ENCODE measurements at places on chromosomes 2 and 18.
A peak's percentile ranks its signal among the peaks of the same experiment; 100 is the strongest.

- no peak for DNase-seq
Observed at GRCh38 chr2:176079285-176079830, 4.4 kb downstream of the EVX2 start.

GRCh38 chr2:191983186-191983585 lies 136.3 kb upstream of the CAVIN2 start:
- DNase-seq, result no peak

- peak; percentile 13 for DNase-seq
Observed at GRCh38 chr2:36650031-36650829, 46.3 kb upstream of the VIT start.

DNA sequence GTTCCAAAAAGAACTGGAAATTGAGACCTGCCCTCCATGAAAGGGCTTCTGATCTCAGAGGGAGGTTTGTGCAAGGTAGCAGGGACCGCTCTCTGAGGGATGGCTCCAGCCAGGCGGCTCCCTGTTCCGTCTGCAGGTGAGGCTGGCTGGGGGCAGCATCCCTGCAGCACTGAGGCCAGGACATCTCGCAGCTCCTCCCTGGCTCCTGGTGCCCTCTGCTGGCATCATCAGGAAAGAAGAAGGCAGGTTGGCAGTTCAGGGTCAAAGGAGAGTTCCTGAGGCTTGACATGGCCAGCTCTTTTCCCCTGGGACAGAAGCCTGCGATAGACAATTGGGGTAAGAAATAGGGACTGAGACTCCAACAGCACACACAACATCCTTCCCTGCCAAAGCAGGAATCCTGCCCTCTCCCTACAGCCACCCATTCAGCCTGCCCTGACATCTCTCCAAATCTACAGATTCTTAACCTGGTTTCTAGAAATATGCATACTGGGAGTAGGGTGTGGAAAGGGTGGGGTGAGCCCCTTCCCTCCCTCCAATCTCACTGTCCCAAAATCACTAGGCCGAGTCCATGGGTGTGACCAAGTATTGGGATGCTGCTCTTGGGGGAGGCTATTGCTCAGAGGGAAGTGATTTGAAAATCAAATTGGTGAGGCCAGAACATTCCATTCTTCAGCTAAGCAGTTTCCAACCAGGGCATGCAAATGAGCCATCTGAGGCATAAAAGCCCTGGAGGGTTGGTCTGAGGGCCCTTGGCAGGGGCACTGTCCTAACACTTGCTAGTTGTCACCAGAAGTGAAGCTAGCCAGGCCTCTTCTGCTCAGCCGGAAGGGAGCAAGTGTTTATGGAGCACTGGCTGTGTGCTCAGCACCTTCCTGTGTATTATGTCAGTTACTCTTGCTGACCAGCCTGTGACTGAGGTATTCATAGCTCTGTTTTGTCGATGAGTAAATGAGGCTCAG lies 185.4 kb downstream of the TFCP2L1 start:
- DNase-seq, result no peak

- DNase-seq, result no peak
Observed at GRCh38 chr2:5764041-5764440, 71.9 kb downstream of the SOX11 start.

- no peak for DNase-seq
Observed at GRCh38 chr2:165898381-165898780, 55.2 kb downstream of the TTC21B start.

DNA sequence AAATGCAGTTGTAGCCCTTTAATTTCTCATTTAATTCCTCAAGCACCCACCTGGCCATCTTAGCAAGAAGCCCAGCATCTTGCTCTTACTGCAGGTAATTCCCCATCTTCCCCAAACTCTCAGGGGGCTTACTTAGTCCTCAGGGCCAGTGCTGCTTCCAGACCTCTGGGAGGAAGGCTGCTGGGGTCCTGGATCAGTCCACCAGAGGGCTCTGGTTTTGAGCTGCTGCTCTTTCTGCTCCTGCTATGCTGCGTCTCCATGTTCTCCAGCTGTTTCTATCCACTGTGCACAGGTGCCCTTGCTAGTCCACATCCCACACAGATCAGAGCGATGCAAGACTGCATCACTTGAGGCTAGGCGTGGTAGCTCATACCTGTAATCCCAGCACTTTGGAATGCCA lies 34.5 kb upstream of the TMEM87B start:
- no peak for DNase-seq

GRCh38 chr2:99495115-99495860 lies 5.5 kb upstream of the REV1 start:
- DNase-seq, result no peak
